OCI-M1 (cell line): ENCODE measurements at places on chromosomes 7 and 10.

DNA sequence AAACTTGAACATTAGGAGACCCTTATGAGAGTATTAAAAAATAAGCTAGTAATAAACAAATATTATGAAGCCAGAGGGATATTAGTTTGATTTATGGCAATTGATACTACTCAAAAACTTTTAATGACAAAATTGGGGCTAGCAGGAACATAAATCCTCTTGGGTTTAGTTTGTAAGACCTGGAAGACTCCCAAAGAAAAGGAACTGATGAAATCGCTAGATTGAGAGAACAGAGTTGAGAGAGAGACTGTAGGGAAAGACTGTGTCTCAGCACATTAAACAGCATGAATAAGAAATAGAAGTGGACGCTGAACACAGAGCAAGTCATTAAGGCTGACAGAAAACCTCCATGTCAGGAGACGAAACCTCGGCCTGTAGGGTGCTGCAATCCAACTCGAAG, 56.4 kb downstream of the ICA1 start:
- DNase-seq = no peak

- DNase-seq = no peak
Measured at GRCh38 chr10:65566906-65567305, 1358.9 kb upstream of the LRRTM3 start.

DNA sequence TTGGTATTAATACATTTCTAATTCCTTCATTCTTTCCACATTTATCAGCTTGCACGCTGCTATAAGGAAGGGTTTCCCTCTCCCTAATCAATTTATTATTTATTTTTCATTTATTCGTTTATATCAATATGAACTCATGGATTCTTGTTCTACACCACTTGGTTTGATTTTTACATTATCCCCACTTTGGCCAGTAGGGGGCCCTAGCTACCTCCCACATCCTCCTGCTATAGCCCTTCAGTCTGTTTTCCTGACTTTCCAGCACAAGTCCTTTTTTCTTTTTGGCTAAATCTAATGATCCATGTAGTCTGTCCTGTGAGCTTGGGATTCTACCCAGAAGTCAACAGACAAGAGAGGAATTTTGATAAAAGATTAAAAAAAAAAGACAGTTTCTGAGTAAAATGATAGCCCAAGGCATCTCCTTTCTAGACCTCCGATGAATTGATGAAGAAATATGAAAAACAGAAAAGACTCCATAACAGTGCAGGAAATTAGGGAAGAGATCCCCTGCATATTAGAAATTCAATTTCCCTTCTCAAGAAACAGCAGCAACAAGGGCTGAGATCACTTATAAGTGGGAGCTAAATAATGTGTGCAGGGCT, 47.7 kb downstream of the LYZL2 start:
- peak; percentile 74 for DNase-seq

DNA sequence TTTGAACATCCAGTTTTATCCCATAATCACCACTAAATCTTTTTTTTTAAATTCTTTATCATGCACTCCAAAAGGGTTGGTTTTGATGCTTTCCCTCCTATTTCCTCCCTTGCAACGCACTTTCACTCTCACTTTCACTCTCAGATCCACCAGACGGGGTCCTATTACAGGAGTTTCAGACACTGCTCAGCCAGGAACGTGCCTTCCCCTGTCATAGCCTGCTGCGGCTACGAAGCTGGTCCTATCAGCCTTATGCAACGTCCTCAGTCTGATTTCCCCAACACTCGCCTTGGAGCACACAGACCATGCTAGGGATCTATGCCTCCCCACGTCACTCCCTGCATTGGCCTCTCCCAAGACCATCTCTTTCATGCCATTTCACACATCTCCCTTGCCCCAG, 23.4 kb downstream of the ZPBP start:
- peak; percentile 87 for DNase-seq

DNA sequence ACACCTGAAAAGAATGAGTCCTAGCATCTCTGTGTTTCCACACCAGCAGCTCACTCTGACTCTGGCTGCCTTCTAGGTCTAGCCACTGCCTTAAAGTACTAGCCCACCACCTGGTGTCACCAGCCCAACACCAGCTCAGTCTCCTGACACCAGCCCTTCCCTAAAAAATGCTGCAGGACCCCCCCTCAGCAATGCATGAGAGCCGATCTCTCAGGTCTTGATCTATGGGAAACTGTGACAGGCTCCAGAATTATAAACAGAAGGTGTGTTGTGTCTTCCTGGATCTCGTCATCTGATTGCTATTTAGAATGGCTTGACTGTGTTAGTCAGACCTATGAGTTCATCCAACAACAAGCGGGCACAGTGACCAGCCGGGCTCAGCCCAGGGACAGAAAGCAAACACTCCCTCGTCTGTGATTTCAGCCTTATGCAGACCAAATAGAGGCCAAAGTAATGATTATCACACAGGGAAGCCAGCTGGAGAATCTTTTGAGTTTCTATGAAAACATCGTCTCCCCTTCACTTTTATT, 66.6 kb downstream of the CUBN start:
- no peak for DNase-seq

DNA sequence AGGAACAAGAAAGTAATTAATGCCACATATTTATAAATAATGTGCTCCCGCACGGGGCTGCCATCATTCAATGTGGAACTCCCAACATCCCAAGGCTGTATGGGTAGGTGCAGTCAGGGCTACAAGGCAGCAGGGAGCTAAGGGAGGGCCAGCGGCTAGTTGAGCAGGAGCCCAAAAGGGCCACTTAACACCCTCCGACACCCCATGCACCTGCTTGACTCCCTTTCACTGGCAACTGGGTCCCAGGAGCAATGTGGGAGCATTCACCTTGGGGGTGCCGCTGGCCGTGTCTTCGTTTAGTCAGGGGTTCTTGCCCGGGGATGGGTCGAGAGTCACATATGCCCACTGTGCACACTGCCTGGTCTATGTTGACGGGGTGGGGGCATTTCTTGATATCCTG, 27.9 kb downstream of the SCART1 start:
- DNase-seq = no peak

GRCh38 chr7:82723411-82723810, 279.8 kb upstream of the CACNA2D1 start:
- DNase-seq = no peak

GRCh38 chr7:100801833-100802568, 25.3 kb downstream of the EPHB4 start:
- DNase-seq = peak; percentile 97

DNA sequence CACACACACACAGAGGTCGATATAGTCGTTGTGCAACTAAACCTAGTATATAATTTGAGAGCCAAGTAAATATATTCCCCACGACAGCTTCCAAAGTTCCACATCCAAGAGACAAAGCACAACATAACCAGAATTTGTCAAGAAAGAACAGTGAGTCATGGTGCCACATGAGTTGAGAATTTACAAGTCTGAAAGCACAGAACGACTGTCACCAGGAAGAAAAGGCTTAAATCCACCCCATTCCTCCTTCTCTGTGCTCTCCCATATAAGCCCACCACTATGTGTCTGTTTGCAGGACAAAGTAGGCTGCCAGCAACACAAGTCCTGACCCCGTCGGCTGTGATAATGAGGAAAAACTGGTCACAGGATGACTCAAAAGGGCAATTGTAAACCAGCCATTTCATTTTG, 32.8 kb downstream of the GSAP start:
- no peak for DNase-seq

DNA sequence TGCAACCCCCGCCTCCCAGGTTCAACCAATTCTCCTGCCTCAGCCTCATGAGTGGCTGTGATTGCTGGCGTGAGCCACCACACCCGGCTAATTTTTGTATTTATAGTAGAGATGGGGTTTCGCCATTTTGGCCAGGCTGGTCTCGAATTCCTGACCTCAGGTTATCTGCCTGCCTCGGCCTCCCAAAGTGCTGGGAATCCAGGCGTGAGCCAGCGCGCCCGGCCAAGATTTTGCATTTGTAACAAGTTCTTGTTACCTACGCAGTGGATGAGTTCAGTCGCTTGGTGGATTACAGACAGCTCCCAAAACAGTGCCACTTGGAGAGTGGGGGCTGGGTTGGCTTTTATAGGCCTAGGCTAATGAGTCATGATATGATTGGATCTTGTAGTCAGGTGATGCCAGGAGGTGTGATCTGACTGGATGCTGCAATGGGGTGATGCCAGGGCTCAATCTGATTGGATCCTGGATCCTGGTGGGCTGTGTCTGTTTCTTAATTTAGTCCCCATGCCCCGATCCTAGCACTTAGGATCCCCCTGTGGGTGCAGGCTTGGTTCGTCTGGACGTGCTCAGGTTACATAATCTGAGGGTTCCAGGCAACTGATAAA, 20.3 kb downstream of the SBDS start:
- peak; percentile 68 for DNase-seq

DNA sequence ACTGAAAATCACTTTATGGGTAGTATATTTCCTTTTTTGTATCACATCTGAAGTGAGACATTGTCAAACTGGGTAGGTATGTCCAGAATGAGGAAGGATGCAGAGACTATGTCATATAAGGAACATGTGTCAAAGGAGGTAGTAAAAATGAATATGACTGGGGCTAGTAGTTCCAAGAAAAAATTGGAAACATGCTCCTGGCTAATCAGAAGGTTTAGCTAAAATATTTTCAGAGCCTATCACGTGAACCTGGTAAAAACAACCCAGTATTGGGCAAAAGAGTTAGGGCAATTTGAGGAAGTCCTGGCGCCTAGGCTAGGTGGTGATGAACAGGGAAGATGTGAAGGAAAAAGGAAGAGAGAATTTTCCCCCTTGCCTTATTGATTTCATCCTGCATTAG, 26.4 kb downstream of the ENTPD1 start:
- DNase-seq = no peak

GRCh38 chr7:1794888-1795542, 124.9 kb downstream of the ELFN1 start:
- DNase-seq = peak; percentile 10

DNA sequence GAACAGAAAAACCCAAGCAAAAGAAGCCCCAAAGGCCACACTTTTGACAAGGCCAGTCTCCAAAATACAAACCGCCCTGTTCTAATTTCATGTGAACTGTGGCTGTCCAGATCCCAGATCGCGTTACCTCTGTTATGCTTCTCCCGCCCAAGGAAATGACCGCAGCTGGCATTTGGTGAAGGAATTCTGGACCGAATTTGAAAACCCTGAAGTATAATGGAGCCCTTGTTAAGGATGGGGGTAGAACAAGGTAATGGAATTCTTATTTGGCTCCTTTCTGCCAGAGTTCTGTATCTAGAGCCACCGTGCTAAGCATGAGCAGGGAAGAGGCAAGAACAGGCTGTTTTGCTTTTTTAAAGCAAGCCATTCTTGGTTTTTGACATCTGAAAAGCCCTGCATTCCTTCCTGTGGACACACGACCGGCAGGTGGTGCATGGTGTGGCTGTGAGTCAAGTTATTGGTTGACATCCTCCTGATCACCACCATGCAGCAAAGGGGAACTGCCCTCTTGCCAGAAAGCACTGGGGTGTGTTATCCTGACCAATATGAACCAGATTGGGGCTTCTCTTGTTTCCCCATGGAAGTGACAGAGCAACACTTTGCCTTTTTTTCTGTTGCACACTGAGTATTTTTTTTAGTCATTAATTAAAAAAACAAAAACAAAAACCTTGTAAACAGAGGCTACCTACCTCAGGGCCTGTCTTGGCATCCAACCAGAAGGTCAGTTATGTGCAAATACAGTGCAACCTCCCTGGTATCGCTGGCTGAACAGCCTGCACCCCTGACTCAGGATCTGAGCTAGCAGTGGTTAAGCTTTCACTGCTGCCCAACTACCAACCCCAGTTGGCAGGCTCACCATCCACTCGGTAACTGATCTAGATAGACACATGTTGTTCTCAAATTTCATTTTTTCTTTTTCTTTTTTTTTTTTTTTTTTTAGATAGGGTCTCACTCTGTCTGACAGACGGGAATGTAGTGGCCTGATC, 14.2 kb downstream of the UCMA start:
- peak; percentile 75 for DNase-seq

- no peak for DNase-seq
Measured at GRCh38 chr10:1074052-1074747, 18.0 kb downstream of the WDR37 start.

DNA sequence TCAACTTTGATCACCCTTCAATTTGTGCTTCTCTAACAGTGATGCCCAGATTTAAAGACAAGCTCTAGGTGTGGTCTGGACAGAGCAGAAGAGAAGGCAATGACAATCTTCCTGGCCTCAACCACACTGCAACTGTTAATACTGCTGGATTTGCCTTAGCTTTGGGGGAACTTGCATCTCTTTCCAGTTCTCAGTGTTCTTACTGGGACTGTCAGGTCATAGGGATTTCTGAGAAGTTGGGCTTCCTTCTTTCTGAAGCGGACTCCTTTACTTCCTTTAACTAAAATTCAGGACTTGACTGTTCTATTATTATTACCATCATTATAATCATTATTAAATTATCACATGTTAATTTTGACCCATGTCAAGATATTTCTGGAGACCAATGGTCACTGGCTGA, 80.8 kb downstream of the OSBPL3 start:
- DNase-seq = no peak

GRCh38 chr7:82039621-82040020, 269.8 kb upstream of the HGF start:
- DNase-seq = no peak

GRCh38 chr10:28945959-28946358, 268.6 kb downstream of the BAMBI start:
- no peak for DNase-seq

DNA sequence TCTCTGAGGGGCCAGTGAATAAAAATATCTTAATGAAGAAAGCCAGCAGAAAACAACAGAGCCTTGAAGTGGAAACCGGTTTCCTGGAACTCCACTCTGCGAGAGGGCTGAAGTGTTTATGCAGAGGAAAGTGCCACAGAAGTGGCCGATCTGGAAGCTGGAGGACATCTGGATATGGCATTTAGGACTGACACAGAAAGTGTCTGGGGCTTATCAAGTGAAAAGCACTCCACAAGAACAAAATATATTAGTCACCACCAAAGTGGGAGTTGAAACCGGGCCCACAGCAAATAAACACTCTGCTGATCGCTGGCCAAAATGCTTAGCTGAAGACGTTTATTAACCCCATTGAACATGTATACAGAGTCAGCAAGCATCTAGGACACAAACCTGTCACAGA, 7.8 kb downstream of the NOD1 start:
- DNase-seq = peak; percentile 31

DNA sequence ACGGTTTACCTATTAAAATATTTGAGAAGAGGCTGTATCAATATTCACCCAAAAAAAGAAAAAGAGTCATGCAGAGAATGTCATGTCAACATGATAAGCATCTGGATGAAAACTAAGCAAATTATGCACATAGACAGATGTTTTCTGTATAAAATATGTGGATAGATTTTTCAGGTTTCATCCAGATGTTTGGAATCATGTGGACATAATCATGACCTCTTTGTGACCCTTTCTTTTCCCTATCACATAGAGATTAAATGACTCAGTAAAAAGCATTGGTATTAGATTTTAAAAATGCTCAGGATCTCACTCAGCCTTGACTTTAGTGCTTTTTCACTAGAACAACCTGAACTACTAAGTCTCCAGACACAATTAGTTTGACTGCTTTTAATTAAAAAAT, 90.0 kb downstream of the FOXP2 start:
- no peak for DNase-seq

- DNase-seq = no peak
Measured at GRCh38 chr7:37642028-37642540, 41.5 kb upstream of the GPR141 start.
